ENCODE measurements at places on chromosomes 13 and 19.

DNA sequence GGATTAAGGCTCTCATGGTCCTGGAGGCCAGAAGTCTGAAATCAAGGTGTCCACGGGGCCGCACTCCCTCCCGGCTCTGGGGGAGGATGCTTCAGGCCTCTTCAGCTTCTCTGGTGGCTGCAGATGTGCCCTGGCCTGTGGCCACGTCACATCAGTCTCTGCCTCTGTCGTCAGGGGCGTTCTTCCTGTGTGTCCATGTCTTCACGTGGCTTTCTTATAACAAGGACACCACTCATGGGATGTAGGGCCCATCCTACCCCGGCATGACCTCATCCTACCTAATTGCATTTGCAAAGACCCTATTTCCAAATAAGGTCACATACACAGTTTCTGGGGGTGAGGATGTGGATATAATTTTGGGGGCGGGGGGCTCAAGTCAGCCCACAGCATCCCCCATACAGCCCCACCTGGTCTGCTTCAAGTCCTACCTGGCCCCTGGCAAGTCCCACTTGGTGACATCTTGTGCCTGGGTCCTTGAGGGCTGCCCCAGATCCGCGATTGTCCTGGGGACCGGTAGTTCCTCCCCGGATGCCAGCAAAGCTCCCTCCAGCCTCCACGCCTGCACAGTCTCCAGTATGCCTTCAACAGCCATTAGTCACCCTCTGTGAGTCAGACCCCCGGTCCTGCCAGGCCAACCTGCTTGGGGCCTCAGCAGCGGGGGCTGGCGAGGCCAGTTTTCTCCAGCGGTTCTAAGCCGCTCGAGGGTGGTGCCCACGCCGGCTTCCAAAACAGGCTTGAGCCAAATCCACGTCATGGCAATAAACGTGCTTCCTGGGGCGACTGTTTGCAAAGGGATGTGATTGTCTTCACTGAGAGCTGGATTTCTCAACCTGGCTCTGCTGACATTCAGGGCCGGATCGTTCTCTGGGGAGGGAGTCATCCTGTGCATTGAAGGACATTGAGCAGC, 32.2 kb downstream of the MYO9B start:
- DNase-seq = no peak

DNA sequence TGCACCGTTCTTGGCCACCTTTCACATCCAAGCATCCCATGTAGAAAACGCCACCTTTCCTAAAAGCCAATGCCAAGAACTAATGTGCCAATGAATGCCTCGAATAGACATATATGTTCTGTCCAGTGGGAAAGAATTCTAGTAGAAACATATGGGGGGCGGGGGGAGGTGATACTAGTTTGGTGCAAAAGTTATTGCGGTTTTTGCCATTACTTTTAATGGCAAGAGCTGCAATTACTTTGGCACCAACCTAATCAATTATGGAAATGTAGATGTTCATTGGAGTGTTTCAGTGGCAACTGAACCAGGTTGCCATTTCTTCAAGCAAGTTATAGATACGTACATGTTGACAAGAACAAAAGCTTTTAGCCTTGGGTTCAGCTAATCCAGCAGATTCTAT, 34.6 kb downstream of the SLC15A1 start:
- no peak for DNase-seq

GRCh38 chr19:58183817-58184215, 955 bp downstream of the ZNF274 start:
- DNase-seq = no peak

- DNase-seq = no peak
These were observed 91.8 kb upstream of the RAP2A start for GRCh38 chr13:97342136-97342535.

GRCh38 chr13:85166891-85167290, 632.3 kb downstream of the SLITRK6 start:
- DNase-seq = peak; percentile 35

GRCh38 chr13:33940898-33941297, 122.9 kb downstream of the RFC3 start:
- DNase-seq = no peak

- DNase-seq = no peak
These were observed 723.8 kb downstream of the UQCRFS1 start for GRCh38 chr19:28489126-28489660.

GRCh38 chr13:97749174-97749573, 204.3 kb upstream of the IPO5 start:
- no peak for DNase-seq

- no peak for DNase-seq
These were observed 282.4 kb downstream of the MYO16 start for GRCh38 chr13:108911807-108912206.

All from lung (tissue), 17 donors.